ENCODE measurements at places on chromosomes 12 and 14.

DNA sequence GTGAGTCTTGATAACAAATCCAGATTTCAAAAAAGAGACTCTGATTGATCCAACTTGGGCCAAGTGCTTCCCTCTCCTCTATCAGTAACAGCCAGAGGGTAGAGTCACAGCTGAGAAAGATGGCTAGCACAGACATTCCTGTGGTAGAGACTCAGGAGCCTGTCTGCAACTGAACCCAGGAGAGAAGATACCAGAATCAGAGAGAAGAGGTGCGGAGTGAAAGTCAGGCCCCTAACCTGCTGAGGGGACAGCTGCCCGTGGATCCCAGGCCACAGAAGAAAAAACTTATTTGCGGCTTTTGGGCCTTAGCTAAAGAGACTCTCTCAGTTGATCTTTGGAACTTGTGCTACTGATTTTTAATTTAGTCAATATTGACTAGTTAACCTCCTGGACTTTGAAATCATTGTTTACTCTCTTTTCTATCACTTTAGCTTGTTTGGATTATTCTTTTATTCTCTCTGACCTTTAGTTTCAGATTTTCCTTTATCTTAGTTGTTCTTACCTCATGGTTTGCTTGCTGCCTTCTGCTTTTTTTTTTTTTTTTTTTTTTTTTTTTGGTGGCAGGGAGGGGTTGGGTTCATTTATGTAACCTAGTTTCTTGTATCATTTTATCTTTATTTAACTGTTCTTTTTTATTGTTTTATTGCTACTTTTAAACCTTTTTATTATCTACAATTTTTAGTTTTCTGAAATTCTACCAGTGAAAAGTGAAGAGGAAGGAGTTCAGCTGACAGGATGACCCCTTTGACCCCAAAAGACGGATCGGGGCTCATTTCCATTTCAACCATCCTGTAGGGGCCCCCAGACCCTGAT is 154.9 kb upstream of the KRR1 start:
- DNase-seq: peak; percentile 15

GRCh38 chr14:37343307-37344094 is 145.8 kb downstream of the MIPOL1 start:
- no peak for DNase-seq

GRCh38 chr14:21033133-21033698 is 1.4 kb downstream of the RNASE13 start:
- no peak for DNase-seq

DNA sequence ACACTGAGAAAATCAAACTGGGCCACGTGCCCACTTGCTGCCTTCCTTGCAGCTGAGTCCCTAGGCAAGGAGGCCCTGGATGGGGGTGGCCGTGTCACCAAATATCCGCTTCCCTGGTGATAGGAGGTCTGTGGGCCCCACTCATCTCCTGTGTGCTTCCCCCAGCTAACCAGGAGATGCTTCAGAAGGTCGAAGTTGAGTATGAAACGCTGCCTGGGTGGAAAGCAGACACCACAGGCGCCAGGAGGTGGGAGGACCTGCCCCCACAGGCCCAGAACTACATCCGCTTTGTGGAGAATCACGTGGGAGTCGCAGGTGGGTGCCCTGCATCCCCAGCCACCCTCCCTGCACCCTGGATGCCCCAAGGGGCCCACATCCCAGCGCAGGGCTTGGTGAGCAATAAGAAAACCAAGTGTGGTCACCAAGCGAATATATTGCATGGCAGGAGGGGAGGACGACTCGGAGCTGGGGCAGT is 6.8 kb upstream of the SIVA1 start:
- no peak for DNase-seq

GRCh38 chr12:92987362-92987761 is 58.3 kb upstream of the EEA1 start:
- peak; percentile 83 for DNase-seq

- no peak for DNase-seq
These were observed 52.1 kb downstream of the IRF2BPL start for GRCh38 chr14:76976240-76977005.
